Panc1 (cell line): ENCODE measurements at places on chromosomes 3 and 15. TPM values are rescaled to one million over a fixed set of nuclear protein-coding genes. Genes with fewer than 3 reads are reported as not detected.

Gene AHSG
- 0.85 TPM for total RNA-seq

- no peaks in the 10 kb centered on the region for H3K27me3 ChIP-seq
- no peaks in the 10 kb centered on the region for H3K36me3 ChIP-seq
- DNase-seq = no peak
- no peak overlapping the region for H3K27ac ChIP-seq
- no peak overlapping the region for H3K4me3 ChIP-seq
These were observed 43.6 kb upstream of the CHRNB4 start for GRCh38 chr15:78684657-78685056.

GRCh38 chr15:99857836-99858235 lies 124.6 kb upstream of the LYSMD4 start:
- no peaks in the 10 kb centered on the region for H3K27me3 ChIP-seq
- H3K27ac ChIP-seq = no peak overlapping the region

Gene GUCA1C
- not detected for total RNA-seq

- no peak overlapping the region for H3K4me3 ChIP-seq
- H3K27me3 ChIP-seq = no peaks in the 10 kb centered on the region
- no peaks in the 10 kb centered on the region for H3K4me1 ChIP-seq
These were observed 223.8 kb downstream of the OPA1 start for GRCh38 chr3:193816656-193817311.

Gene CCK
- total RNA-seq = not detected

DNA sequence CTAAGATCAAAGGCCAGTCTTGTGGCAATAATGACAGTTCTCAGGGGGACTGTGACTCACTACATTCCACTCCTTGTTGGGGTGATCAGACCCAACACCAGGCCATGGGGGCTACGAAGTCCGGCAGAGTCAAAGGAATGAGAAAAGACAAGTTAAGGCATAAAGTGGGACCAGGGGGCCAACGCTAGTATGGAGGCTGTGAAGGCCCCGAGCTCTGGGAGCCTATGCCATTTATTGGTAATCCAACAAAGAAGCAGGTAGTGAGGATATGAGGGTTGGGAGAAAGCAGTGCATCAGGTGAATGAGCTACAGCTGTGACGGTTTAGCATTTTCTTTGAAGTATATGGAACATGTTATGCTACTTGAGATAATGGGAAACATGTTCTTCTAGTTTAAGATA lies 104.4 kb upstream of the C2CD4B start:
- H3K36me3 ChIP-seq = no peaks in the 10 kb centered on the region
- no peak overlapping the region for H3K27ac ChIP-seq
- no peak overlapping the region for H3K4me3 ChIP-seq
- no peaks in the 10 kb centered on the region for H3K27me3 ChIP-seq
- H3K4me1 ChIP-seq = no peaks in the 10 kb centered on the region
